ENCODE measurements at places on chromosomes 4 and X.

DNA sequence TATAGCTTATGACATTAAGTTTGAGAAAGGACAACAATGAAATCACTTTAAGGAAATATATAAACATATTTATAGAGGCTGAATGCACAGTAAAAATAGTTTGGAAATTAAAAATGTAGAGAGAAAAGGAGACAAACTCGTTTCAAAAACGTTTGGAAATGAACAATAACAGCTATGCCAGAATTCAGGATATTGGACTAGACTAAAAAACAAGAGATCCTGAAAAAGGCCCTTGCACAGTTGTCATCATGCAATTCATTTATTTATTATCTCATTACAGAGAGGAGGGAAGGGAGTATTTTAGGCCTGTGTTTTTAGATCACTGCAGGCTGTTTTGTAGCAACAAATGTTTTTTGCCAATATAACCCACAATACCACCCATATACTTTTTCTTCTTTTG, 527.2 kb downstream of the ADGRL3 start:
- no peak for DNase-seq

DNA sequence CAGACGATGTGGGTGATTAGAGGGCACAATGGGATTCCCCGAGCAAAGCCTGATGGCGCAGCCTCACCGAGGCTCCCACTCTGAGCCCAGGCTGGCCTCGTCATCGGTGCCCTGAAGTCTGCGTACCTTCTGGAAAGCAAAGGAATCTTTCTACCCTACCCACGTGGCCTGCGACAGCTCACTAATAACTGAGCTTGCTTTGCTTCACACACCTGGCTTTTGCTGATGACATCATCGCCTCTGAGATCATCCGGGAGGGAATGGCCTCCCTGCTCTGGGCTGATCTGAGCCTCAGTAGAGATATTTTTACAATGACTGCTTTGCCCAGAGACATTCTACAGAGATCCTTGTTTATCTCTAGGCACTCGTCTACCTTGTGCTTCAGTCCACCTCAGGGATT, 45.4 kb upstream of the PDLIM3 start:
- no peak for DNase-seq

- DNase-seq = no peak
Observed at GRCh38 chr4:114537352-114537751, 61.3 kb upstream of the UGT8 start.

GRCh38 chr4:128527351-128527750, 239.7 kb upstream of the PGRMC2 start:
- DNase-seq = no peak

GRCh38 chr4:19947349-19947748, 304.4 kb upstream of the SLIT2 start:
- no peak for DNase-seq

GRCh38 chrX:49291615-49292337, 11.7 kb upstream of the GAGE10 start:
- DNase-seq = peak; percentile 68

GRCh38 chr4:147194114-147194513, 248.4 kb upstream of the TTC29 start:
- no peak for DNase-seq

DNA sequence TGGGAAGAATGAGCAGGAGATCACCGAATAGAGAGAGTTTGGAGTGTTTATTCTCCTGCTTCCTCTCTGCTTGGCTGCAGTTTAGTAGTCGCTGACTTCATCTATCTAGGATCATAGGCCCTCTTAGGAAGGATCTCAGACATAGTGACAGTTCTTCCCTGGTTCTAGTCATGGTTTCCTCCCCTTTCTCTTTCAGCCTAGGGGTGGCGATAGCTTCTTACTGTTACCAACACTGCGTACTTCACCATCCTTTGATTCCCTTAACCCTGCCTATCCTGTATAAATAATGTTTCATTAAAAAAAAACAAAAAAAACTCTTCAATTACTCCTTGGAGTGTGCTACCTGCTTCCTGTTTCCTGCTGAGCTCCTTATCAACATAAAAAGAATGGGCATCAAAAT, 103.8 kb downstream of the DDX53 start:
- DNase-seq = no peak

- no peak for DNase-seq
Observed at GRCh38 chrX:68532831-68533533, 34.1 kb downstream of the YIPF6 start.

GRCh38 chr4:32574803-32575202, 1854.6 kb downstream of the PCDH7 start:
- DNase-seq = no peak

DNA sequence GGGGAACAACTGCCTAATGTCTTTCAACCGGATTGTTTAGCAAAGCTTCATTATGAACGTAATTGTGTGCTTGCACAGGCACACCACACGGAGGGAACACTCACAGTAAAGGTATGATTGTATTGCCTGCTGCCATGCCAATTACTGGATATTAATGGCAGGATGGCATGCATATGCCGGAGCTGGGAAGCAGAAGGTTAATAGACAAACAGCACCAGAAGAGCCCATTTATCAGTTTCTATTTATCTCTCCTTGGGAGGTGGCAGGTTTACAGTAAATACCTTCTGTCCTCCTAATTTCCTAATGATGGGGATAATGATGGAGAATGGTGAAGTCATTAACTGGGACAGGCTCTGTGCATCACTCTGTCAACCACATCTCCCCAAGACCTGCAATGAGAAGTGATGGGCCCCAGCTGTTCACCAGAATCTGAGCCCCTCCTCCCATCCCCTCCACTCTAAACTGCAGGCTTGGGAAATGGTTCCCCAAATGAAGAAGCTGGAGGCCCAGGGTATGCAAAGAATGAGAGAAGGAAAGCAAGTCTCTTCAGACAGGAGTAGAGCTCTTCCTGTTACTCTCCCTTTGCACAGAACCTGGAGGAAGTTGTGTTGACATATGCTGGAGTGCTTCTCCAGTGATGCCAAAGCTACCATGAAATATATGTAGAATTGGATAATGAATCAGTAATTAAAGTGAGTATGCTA, 160.8 kb downstream of the NAA11 start:
- DNase-seq = no peak

DNA sequence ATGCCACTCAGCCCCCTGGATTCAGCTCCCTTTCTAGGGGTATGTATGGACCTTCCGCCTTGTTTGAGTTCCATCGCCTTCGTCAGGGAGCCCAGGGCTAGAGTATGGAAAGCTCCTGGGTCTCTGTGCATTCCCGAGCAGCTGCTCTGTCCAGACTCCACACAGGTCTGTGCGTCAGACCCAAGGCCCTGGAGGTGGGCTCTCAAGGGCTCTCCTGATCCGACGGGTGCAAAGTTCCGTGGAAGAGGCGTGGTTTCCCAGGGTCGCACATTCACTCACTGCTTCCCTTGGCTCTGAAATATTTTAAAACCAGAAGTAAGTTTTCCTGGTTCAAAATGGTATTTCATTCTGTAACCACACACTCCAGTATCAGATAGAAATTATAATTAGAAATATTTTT, 863.2 kb downstream of the TRIML1 start:
- no peak for DNase-seq

DNA sequence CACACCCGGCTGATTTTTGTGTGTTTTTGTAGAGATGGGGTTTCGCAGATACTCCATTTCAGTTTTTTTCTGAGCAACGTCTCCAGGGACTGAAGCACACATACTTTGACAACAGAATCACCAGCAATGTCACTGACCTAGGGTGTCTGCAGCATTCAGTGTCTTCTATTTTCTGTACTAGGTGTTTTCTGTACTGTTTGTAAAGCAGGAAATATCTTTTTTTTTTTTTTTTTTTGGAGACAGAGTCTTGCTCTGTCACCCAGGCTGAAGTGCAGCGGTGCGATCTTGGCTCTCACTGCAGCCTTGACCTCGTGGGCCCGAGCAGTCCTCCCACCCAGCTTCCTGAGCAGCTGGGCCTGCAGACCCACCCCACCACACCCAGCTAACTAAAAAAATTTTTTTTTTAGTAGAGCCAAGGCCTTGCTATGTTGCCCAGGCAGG, 8.9 kb downstream of the ADD1 start:
- DNase-seq = no peak

DNA sequence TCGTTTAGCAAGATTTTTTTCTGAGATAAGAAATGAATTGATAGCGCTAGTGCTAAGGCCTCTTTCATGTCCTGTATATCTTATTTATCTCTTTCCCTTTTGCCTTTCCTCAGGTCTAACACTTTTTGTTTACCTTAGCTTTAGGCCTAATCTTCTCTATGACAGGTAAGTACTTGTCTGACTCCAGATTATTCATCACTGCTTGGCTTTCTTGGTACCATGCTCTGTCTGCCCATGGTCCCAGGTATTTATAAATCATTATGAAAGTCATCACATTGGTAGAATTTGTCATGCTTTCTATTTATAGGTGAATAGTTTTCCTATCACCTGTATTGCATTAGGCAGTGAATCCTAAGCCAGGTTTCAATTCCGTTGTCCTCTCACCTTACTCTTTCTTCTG, 99.5 kb upstream of the CTSO start:
- DNase-seq = no peak

- no peak for DNase-seq
Observed at GRCh38 chr4:83889802-83890201, 353.9 kb downstream of the GPAT3 start.

GRCh38 chr4:35772291-35772690, 472.0 kb downstream of the ARAP2 start:
- DNase-seq = no peak

GRCh38 chr4:186852964-186853391, 129.3 kb upstream of the FAT1 start:
- no peak for DNase-seq

- DNase-seq = no peak
Observed at GRCh38 chrX:18931972-18932371, 51.9 kb downstream of the PHKA2 start.
